Stimulated activated CD4-positive, alpha-beta T cell treated with anti-CD3 and anti-CD28 coated beads, Interleukin-12 subunit alpha, Interleukin-12 subunit beta, amount 100 ng/mL, for 24 hours (primary cell): ENCODE measurements at places on chromosomes 6 and 20.

- DNase-seq, result no peak
Observed at GRCh38 chr6:132932588-132932987, 118.2 kb downstream of the RPS12 start.

DNA sequence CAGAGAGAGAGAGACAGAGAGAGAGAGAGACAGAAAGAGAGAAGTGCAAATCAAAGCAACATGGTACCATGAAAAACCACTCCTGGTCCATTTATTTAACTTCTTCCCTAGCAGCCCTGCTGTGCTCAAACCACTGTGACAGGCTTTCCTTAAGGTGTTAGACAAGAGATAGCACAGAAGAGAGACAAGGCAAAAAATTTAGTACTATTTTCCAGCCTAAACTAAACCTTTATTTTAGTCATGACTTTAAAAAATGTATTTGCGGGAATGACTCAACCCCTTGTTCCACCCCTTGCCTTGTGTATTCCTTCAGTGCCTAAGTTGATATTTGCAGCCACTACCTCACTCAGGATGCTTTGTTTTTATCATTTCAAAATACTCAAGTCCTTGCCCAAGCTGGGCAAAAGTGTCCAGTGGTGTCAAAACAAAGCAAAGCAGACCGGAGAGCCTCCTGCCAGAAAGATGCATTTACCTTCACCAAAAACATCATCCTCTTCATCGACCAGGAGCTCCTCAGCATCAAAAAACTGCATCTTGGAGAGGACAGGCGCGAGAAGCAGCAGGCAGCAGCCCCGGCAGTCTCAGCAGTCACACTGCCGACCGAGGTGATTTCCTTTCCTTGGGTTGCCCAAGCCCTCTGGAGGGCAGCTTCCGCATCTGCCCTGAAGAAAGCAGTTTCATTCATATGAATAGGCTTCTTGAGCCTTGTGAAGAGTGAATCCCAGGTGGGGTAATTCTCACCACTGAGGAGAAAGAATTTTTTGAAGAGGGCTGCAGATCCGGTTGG is at the start of gene RIPOR2:
Gene RIPOR2, minus strand, starts transcription at position 595 of the 787 bp plus-strand sequence. Its CDS starts 62 bp downstream, at position 533.
- peak; percentile 49 for DNase-seq

- no peak for DNase-seq
Observed at GRCh38 chr6:101088594-101088993, 207.5 kb upstream of the ASCC3 start.

DNA sequence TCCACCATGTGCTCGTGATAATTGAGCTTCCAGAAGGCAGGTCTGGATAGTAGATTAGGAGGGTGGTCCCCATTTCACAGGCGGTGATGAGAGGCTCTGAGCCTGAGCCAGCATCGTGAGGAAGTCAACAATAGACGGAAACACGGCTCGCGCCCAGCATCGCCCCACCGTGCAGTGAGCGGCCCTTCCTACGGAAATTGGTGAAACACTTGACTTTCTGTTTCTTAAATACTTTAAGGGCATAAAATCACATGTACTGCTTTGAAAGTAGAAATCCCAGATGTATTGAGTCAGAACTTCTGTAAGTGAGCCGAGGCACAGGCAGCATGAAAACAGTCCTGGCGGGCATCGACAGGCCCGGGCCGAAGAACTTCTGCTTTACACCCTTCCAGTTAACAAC is 4.3 kb upstream of the KIF25 start:
- DNase-seq, result no peak

- DNase-seq, result no peak
Observed at GRCh38 chr6:26020329-26021000, 57.9 kb downstream of the TRIM38 start.

- peak; percentile 14 for DNase-seq
Observed at GRCh38 chr6:37155394-37156312, 14.3 kb upstream of the PIM1 start.

GRCh38 chr6:52361414-52361944 is 472 bp upstream of the PAQR8 start:
- no peak for DNase-seq

DNA sequence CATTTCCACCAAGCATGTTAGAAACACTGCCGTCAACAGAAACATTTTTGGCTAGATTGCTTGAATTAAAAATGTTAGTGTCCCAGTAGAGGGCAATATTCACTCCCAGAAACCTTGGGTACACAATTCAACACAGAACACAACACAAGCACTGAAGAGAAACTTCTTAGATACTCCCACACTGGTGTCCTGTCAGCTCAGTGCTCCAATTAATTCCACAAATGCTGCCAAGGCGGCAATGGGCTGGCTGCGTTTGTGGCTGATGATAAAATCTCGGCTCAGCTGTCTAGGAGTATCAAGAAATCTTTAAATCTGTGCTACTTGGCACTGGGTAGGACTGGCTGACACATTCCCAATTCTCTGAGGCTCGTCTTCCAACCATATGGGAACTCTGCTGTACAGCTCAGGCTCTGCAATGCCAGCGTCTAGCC is 39.3 kb downstream of the BEND3 start:
- DNase-seq, result no peak

DNA sequence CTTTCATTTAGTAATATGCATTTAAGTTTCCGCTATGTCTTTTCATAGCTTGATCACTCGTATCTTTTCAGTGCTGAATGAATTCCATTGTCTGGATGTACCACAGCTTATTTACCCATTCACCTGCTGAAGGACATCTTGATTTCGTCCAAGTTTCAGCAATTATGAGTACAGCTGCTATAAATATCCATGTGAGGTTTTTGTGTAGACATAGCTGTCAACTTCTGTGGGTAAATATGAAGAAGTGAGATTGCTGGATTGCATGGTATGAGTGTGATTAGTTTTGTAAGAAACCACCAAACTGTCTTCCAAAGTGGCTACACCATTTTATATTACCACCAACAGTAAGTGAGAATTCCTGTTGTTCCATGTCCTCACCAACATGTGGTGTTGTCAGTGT is 79.2 kb upstream of the STMND1 start:
- DNase-seq, result no peak

DNA sequence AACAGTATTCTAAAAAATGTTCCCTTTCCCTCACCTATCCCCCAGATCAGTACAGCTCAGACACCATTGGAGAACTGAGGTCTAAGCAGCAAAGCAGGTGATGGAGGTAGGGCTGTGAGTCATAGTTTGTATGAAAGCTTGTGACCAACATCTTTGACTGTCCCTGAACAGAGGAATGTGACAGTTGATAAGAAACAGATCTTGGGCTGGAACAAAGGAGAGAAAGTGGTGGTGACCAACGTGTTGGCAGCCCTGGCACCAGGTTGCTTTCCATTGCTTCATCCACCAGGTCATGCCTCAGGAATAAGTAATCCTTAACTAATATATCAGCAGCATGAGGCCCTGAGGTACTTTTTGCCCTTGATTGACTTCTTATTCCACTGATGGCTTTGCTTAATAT is 19.9 kb upstream of the CRIP3 start:
- no peak for DNase-seq

DNA sequence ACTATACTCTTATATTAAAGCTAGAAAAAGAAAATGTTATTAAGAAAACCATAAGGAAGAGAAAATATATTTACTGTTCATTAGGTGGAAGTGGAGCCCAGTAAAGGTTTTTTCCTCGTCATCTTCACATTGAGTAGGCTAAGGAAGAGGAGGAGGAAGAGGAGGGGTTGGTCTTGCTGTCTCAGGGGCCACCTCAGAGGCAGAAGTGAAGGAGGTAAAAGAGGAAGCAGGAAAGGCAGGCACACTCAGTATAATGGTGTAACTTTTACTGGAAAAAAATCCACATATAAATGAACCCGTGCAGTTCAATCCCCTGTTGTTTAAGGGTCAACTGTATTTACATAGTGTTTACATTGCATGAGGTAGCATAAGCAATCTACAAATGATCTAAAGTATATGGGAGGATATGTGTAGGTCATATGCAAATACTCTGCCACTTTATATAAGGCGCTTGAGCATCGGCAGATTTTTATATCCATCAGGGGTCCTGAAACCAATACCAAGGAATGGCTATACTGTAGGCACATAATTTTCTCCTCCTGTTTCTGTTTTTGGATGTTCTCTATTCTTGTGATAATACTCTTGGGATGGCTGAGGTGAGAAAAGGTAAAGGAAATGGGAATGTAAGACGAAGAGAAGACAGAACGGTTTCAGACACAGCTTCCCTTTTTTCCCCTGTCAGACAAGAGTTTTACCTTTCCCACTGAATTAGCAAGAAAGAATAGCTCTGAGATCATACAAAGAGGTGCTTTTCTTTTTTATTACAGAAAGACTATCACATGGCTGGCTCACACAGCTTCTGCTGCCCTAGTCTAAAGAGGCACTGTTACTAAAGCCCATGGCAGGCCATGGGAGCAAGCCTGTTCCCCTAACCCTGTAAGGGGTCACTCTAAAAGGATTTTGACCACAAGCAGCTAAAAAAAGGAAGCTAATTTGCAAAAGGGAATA is 59.9 kb downstream of the NUDT3 start:
- no peak for DNase-seq

DNA sequence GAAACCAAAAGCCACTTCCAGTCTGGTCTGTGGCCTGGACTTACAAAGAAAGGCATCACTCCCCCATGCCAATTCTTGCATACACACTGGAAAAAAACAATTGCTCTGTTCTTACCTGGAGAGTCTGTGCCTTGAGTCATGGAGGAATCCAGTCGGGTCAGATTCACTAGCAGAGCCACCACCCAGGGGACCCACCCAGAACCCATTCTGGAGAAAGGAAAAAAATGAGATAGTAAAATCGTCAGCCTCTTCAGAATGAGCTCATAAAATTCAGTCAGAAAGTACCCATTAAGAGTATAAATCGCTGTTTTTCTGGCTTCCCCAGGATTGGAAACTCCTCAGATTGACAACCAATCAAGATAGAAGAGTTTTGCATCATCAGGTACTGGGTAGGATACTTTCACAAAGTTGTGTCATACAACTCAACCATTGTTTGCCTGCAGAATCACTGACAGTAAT is at the start of gene HLA-DOB:
Gene HLA-DOB, minus strand, starts transcription at position 257 of the 459 bp plus-strand sequence. Its CDS starts 51 bp downstream, at position 206.
- DNase-seq, result no peak

DNA sequence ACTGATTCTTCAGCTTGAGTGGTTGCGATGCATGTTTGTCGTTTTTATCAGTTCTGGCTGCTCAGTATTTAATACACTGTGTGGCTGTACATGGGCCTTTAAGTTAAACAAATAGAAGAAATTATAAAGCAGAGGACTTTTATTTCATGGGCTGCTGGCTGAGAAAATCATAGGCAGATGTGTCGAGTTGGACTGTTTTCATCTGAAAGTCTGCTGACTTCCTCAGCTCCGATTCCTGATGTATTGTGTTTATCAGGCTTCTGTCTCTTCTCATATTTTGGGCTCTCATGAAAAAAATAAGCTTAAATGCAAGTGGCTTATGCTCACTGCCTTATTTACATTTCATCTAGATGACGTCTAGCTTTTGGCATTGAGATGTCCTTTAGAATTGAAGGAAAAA is 129.5 kb upstream of the GGTLC1 start:
- DNase-seq, result no peak

DNA sequence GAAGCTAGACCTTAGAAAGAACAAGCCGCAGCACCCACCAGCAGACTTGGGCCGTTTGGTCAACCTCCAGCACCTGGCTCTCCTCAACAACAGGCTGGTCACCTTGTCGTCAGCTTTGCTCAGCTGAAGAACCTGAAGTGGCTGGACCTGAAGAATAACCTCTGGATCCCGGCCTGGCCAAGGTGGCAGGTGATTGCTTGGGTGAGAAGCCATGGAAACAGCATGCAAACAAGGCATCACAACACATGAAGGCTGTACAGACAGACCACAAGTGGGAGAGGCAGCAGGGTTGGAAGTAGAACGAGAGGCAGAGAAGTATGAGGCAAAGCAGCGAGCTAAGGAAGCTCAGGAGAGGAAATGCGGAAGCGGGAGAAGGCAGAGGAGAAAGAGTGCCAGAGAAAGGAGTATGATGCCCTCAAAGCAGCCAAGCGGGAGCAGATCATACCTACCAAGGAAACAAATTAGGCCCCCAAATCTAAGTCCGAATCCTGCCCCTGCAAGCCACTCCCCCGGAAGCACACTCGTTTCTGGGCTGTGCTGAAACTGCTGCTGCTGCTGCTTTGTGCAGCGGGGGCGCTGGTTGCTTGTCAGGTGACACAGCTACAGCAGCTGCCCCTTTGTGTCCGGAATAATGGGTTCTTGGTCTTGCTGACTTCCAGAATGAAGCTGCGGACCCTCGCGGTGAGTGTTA is 121.6 kb upstream of the LGSN start:
- DNase-seq, result no peak
